Hematopoietic multipotent progenitor cell (in vitro differentiated cells): ENCODE measurements at places on chromosomes 16 and 17.
A peak's percentile ranks its signal among the peaks of the same experiment; 100 is the strongest.

DNA sequence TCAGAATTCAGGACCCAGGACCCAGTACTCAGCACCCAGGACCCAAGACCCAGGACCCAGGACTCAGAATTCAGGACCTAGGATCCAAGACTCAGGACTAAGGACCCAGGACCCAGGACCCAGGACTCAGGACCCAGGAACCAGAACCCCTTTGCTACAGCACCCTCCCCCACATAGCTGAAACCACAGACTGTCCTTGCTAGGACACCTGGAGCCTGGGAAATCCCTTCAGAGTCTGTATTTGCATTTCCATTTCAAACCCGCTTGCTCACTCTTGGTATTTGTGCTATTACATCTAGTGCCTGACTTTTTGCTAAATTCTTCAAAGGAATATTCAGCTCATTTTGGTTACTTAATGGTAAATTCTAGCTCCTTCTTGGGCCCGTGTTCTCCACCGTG, 275.8 kb upstream of the MAF start:
- DNase-seq = no peak

DNA sequence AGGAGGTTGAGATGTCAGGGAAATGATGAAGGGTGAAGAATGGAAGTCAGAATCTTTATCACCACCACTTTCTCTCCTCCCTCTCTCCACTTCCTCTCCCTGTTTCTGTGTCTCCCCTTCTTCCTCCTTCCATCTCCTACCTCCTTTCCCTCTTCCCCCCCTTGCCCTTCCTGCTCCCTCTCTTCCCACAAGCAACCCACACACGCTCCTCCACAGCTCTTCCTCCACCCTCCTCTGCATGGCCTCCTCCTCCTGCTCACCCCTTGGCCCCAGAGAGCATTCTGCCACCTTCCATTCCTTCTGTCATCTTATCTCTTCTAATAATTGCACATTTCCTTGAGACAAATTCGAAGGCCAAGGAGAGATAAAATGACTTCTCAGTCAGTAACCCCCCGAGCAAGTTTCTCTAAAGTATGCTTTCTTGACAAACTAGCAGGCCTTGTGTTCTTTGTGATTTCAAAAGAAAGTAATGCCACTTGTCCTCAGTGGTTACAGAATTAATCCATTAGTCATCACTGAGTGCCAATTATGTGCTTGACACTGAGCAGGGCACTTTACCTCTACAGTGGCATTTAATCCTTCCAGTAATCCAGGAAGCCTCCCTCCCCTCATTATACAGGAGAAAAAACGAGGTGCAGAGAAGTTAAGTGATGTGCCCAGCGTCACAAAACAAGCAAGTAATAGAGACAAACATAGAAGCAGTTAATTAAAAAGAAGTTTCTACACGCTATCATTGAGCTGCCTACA, 72.3 kb upstream of the CCL1 start:
- DNase-seq = no peak

- no peak for DNase-seq
These were observed 413.0 kb downstream of the CPPED1 start for GRCh38 chr16:12390644-12391043.

DNA sequence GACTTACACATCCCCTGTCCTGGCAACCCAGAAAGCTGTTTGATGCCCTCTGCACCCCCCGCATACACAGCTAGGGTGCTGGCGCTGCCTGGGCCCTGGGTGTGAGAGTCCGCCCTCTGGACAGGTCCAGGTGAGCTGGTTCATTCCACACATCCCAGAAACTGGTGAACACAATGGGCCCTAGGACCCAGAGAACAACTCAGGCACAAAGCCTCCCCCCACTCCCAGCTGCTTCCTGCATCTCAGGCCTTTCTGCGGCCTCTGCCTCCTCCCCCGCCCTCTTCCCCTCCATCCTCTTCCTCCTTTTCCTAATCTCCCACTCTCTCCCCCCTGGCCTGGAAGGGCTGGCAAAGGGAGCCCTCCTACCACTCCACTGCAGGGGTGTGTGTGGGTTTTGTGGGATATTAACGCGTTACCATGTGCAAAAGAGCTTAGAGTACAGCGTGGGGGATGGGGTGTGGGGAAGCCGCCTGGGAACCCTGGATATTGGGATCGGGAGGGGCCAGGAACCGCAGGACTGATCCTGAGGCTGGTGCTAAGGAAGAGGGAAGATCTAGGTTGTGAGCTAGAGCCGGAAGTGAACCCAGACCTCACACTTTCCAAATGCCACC, 1.6 kb upstream of the PPP1R9B start:
- peak; percentile 50 for DNase-seq

DNA sequence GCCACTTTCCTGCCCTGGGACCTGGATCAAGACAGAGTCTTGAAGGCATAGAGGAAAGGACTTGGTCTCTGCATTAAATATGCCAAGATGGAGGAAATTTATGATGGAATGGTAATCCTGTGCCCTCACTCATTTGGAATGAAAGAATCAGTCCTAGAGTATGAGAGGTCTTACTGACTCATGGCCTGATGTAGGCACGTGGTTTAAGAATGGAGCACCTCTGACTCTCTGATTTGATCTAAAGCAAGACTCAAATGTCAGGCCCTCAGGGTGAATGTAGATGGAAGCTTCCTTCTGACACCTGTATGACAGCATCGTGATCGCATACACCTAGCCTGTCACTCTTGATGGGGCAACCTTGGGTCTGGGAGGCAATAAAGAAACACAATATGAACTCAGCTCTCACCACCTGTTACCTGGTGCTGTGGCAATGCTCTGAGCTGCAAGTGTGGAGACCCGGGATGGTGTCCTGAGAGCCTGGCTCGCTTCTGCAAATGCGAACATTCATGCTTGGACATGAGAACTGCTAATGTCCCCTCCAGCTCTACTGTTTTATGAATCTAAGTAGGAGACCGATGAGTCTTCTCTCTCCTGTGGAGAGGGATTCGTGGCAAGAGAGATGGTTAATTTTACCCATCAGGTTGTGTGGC, 229.9 kb downstream of the ABCC12 start:
- DNase-seq = no peak

- DNase-seq = no peak
These were observed 305.2 kb upstream of the RBFOX1 start for GRCh38 chr16:7027401-7027800.

DNA sequence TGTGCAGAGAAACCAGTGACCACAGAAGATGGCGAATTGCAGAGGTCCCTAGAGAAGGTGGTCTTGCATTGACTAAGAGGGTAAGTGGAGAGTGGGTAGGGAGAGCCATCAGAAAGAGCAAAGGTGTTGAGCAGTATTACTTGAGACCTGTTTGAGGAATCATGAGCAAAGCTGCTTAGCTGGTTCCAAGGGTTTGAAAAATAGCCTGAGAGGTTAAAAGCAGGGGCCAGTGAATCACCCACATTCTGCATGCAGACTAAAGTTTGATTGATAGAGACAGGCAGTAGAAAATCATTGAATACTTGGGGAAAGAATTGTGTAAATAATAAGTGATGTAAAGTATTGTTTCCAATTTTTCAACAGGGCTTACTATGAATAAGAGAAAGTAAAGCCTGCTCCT, 34.0 kb upstream of the KCNJ16 start:
- no peak for DNase-seq

GRCh38 chr16:57497121-57497520, 10.8 kb upstream of the DOK4 start:
- no peak for DNase-seq

DNA sequence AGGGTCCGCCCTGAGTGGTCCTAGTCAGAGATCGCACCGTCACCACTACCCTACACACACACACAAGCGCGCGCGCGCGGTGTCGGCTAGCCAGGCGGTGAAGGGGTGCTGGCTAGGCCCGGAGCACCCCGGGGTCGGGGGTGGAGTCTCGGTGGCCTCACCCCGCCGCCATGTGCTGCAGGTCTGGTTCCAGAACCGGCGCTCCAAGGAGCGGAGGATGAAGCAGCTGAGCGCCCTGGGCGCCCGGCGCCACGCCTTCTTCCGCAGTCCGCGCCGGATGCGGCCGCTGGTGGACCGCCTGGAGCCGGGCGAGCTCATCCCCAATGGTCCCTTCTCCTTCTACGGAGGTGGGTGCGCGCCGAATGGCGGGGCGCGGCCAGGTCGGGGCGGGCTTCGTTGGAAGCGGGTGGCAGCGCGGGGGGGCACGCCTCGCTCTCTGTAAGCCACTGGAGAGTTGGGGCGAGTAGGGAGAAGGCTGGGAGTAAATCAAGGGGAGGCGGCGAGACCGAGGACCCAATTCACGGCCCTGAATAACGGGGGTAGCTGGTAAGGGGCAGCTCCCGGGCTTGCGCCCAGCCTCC, 4.8 kb downstream of the LHX1 start:
- no peak for DNase-seq
